ENCODE measurements at places on chromosomes 4 and X.

- DNase-seq: no peak
Measured at GRCh38 chr4:27024805-27025204, 164.2 kb downstream of the STIM2 start.

GRCh38 chrX:134683351-134684005 lies 25.2 kb upstream of the PLAC1 start:
- DNase-seq: no peak

- no peak for DNase-seq
Measured at GRCh38 chrX:15549189-15550012, 48.8 kb downstream of the BMX start.

DNA sequence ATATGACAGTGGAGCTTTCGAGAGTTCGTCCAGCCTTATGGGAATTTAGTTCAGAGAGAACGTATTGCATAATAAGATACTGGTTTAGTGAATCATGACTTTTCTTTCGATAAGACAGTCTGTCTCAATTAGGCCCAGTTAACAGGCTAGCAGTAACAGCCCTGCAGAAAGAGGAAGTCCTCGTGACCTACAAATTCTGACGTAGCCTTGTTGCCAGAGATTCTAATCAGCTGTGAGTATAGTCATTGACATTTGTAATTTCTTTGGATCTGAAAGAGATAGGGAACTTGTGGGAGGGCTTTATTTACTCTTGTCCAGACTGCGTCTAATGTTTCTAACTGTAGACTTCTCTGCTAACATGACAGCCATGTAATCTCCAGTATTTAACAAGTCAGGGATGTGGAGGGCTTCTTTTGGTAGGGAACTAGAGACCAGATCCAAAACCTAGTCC lies 15.8 kb downstream of the ART3 start:
- DNase-seq: no peak

DNA sequence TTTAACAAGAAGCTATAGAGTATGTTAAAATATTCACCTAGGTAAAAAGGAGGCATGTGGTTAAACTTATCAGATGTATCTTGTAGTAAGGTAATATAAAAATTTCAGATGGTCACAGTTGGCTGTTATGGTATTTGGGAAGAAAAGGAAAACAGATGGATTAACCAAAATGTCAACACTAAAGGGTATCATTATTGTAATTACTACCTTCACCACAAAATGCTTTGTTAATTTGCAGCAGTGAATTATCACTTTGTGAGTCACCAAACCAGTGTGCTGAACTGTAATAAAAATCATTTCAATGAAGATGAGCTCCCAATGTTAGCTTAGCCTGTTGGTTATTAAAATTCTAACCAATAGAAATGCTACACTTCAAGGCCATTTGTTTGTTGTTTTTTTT lies 233.9 kb downstream of the RPA4 start:
- DNase-seq: no peak
